ENCODE measurements at places on chromosomes 3 and 15.

GRCh38 chr15:101378879-101379278, 83.8 kb upstream of the SNRPA1 start:
- DNase-seq, result no peak

DNA sequence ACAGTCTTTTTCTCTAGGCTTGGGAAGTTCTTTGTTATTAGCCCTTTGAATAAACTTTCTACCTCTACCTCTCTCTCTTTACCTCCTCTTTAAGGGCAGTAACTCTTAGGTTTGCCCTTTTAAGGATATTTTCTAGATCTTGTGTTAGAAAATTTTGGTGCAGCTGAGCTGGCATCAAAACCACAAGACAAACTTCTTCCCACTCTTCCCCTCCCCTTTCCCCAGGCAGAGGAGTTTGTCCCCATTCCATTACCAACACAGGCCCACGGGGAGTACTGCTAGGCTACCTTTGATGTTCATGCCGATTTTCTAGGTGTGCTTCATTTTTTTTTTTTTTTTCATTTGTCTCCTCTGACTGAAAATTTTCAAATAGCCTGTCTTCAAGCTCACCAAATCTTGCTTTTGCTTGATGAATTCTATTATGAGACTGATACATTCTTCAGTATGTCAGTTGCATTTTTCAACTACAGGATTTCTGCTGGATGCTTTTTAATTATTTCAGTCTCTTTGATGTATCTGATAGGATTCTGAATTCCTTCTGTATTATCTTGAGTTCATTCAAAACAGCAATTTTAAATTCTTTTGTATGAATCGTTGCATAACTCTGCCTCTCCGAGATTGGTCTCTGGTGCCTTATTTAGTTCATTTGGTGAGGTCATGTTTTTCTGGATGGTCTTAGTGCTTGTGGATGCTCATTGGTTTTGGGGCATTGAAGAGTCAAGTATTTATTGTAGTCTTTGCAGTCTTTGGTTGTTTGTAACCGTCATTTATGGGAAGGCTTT, 112.0 kb downstream of the UBE2E2 start:
- DNase-seq, result no peak

GRCh38 chr15:80466543-80466942, 62.4 kb downstream of the ARNT2 start:
- DNase-seq, result no peak

DNA sequence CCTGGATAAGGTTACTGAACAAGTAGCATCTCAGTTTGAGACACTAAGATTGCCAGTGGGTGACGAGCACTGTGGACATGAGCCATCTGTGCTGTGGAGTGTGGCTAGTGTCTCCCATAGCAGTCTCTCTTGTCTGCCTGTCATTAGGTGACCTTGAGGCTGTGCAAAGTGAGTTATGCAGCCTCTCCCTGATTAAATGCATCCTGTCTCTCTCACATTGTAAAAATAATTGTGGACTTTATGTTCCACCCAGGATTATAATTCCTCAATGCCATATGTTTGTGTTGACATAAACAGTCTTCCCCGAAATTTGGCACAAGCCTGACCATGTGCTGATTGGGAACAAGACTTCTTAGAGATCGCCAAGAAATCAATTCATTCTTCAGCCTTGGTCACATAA, 168.9 kb downstream of the MYRIP start:
- DNase-seq, result no peak

DNA sequence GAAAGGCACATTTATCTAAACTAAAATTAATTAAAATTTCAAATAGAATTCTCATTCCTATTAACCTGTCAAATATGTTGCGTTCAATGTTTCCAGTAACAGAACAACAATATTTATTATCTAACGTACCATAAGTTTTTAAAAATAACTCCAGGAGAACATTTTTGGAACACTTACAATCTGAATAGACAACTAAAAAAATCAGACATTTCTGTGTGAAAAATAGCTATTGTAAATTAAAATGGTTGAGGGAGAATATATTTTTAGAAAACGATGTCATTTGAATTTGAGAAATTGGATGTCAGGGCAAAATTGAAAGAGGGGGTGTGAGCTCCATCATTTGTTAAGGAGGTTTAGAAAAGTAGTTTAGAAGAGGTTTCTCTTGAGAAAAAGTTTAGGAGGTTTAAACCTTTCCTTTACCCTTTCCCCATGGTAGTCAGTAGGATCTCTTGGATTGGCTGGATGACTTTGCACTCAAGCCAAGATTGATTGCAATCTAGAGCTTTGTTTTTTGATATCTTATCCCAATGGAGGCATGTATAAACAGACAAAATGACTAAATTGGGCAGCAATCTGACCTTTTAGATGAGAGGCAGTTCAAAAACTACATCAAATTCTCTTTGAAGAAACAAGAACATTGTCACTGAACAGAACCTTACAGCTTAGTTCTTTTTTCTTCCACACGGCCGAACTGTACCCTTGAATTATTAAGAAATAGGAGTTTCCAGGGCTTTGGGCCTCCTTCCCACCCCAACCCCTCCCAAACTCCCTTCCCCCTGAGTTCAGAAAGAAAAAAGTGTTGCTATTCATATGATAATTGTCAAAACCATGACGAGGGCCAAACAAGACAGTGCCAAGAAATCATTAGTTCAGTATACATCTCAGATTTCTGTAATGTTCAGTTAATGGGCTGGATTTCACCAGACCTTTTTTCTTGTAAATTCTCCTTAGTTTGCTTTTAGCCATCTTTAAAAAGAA, 79.7 kb upstream of the CDIN1 start:
- DNase-seq, result no peak

GRCh38 chr15:52309154-52309548, 13.5 kb upstream of the MYO5C start:
- DNase-seq, result no peak

- DNase-seq, result no peak
Measured at GRCh38 chr3:10185804-10186762, 21.4 kb downstream of the IRAK2 start.

DNA sequence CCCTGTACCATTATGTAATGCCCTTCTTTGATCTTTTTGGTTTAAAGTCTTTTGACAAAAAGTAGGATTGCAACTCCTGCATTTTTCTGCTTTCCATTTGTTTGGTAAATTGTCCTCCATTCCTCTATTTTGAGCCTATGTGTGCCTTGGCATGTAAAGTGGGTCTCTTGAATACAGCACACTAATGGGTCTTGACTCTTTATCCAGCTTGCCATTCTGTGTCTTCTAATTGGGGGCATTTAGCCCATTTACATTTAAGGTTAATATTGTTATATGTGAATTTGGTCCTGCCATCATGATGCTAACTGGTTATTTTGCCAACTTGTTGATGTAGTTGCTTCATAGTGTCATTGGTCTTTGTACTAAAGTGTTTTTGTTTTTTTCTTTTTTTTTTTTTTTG, 32.4 kb downstream of the CMC1 start:
- no peak for DNase-seq

DNA sequence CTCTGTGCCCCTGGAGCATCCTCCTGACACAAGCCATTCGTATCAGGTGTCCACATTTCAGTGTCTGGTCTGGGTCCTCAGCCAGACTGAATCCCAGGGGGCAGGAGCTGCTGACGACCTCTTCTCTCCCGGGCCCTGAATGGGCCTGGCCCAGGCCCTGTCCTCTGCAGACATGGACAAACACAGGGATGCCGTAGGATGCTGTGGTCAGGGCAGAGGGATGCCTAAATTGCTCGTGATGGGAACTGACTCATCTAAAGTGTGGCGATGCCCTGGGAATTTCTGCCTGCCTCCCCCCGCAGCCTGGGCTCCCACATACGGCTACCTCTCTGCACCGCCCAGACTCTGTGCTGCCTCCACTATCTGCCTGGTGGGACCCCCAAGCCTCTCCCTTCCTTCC, 58.5 kb upstream of the CTSH start:
- no peak for DNase-seq

- no peak for DNase-seq
Measured at GRCh38 chr3:190577225-190577624, 63.3 kb downstream of the IL1RAP start.

- no peak for DNase-seq
Measured at GRCh38 chr15:73922186-73923151, 3.8 kb upstream of the LOXL1 start.

- DNase-seq, result no peak
Measured at GRCh38 chr15:85621094-85621493, 173.6 kb downstream of the KLHL25 start.

GRCh38 chr3:194312743-194313281, 38.3 kb downstream of the CPN2 start:
- no peak for DNase-seq

DNA sequence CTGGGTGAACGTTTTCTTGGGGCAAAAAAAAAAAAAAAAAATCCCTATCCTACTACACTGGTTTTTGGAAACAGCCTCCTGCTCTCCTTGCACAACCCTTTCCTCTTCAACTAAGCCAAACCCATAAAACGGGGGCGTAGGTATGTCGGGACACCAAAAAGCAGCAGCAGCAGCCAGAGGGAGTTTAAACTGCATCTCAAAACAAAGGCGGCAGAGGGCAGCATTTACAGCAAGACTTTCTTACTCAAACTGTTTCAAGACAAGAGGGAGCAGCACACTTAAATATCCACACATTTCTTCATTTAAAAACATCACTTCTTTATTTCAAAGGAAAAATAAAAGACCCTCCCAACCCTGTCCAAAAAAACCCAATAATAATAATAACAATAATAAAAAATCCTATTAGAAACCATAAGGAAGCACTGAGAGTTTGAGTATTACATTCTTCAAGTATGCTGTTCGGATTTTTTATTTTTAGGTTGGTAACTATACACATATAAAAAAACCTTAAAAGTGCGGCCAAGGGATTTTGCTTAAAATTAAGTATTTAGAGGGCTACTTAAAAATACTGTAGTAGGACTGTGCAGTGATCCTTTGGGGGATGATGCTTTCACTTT, 43.9 kb upstream of the PLXND1 start:
- DNase-seq, result peak; percentile 44

GRCh38 chr15:73704869-73705645, 20.9 kb downstream of the CD276 start:
- no peak for DNase-seq

GRCh38 chr15:45604326-45604725, 17.1 kb downstream of the BLOC1S6 start:
- no peak for DNase-seq

DNA sequence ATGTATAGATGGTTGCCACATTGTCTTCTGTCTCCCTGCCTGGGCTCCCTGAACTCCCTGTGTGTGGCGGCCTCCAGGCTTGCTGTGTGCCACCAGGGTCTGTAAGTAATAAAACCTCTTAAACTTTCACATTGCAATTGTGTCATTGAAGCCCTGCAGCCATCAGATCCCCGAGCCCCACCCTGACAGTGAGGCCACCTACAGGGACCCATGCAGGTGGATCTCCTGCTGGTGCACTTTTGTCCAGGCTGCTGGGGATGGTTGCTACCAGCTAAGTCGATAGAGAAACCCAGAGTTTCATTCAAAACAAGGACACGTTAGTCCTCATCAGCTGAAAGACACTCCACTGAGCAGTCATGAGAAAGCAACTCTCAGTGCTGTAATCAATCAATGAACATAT, 133.6 kb upstream of the PRICKLE2 start:
- DNase-seq, result no peak

DNA sequence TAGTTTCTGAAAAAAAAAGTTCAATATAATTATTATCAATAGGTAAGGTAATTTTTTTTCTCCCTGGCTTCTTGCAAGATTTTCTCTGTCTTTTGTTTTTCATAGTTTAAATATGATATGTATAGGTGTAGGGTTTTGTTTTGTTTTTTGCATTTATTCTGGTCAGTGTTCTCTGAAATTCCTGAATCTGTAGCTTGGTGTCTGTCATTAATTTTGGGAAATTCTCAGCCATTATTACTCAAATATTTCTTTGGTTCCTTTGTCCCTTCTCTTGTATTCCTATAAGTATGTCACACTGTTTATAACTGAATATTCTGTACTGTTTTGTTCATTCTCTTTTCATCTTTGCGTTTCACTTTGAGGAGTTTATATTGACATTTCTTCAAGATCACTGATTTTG, 22.1 kb downstream of the IQCH start:
- no peak for DNase-seq

- DNase-seq, result no peak
Measured at GRCh38 chr3:125033616-125034015, 22.2 kb downstream of the HEG1 start.

GRCh38 chr3:31370681-31371080, 162.0 kb upstream of the STT3B start:
- no peak for DNase-seq

GRCh38 chr3:31829826-31830426, 151.1 kb downstream of the OSBPL10 start:
- no peak for DNase-seq

GRCh38 chr15:89783111-89783860, 7.2 kb downstream of the MESP2 start:
- DNase-seq, result no peak

DNA sequence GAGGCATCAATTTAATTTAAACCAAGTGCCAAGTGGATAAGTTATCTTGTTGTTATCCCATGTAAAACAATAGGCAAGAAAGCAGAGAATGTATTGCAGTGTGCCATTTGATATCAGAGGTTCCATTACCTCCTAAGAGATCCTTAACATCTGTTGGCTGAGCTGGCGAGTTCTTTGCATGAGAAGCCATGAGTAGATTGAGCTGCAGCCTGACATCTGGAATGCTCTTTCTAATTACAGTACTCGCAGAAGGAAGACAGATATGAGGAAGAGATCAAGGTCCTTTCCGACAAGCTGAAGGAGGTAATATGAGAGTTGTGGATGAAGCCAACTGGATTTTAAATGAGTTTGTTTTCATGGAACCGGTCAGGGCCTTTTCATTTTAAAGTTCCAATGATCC, 19.4 kb downstream of the TPM1 start:
- DNase-seq, result no peak

DNA sequence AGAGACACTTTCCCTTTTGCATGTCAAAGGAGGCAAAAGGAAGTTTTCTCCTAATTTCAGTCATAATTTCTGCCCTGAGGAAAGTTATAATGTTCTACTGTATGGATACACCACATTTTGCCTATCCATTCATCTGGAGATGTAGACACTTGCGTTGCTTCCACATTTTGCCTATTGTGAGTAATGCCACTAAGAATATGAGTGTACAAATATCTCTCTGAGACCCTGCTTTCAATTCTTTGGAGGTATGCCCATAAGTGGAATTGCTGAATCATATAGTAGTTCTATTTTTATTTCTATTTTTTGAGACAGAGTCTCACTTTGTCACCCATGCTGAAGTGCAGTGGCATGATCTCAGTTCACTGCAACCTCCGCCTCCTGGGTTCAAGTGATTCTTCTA, 3.6 kb upstream of the CD276 start:
- DNase-seq, result no peak

All from frontal cortex (tissue), 4 donors.